ENCODE measurements at places on chromosomes 7 and 10.

DNA sequence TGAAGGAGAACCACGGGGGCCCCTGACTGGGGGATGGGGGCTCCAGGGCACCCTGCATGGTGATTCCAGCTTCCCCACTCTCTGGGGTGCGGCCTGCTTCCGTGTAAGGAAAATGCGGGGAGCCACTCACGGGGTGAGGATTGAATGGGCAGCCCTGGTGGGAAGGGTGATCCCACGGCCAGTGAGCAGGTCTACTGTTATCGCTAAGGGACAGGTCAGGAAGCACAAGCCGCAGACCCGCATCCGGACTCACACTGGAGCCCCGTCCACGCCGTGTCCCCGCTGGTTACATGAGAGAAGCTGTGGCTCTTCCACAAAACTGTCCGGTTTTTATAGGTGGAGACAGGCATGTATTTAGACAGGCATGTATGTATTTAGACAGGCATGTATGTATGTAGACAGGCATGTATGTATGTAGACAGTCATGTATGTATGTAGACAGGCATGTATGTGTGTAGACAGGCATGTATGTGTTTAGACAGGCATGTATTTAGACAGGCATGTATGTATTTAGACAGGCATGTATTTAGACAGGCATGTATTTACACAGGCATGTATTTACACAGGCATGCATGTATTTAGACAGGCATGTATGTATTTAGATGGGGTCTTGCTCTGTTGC, 5.7 kb downstream of the PSMG3 start:
- DNase-seq, result no peak

DNA sequence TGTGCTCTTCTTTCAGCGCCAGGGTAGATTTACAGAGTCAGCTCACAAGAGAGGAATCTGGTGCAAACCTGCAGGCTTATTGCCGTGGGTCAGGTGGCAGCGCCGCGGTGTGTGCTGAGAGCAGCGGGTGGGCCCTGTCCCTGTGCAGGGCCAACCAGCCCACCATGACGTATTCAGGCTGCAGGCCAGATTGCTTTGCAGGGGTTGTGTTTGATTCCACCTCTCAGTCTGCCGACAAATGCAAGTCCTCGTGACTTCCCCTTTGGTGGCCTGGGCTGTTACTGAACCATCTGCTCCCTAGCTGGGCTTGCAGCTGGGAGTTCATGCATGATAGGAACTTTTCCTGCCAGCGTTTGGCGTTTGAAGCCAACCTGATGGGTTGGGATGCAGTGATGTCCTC, 66.7 kb upstream of the LEP start:
- DNase-seq, result no peak

DNA sequence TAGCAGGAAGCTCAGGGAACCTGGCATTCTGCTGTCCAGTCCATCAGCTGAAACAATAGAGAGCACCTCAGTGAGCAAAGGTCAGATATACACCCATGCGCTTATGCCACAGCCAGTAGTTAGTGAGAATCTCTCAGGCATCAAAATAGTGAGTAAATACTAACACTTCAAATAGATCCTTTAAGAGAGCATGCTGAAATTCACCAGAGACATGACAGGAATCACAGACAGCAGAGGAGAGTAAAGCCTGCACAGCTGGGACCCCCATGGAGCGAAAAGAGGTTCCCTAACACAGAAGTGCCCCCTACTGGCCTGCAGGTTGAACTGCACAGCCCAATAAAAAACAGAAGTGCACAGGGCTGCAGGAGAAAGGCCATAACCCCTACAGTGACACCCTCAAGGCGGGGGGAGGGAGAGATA, 57.6 kb upstream of the ANTXRL start:
- no peak for DNase-seq

- no peak for DNase-seq
Observed at GRCh38 chr7:117165656-117166055, 157.2 kb downstream of the WNT2 start.

DNA sequence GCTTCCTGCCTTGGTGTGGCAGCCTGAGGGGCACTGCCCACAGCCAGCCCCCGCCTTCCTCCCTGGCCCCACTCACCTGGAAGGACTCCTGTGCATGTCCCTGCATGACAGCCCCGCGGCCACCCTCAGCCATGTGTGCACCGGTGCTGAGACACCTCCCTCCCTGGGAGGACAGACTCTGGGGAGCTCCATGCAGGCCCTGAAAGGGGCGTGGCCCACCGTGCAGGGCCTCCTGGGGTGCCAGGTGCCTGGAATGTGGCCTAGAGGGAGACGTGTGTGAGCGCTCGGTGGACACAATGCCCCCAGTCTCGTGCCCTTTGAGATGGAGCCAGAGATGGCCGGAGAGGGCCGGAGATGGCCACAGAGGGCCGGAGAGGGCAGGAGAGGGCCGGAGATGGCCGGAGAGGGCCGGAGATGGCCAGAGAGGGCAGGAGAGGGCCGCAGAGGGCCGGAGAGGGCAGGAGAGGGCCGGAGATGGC, 59.1 kb upstream of the PPP2R2D start:
- DNase-seq, result no peak

Data from activated T-cell treated with anti-CD3 and anti-CD28 coated beads for 1 hour (primary cell).